Activated CD4-positive, CD25-positive, alpha-beta regulatory T cell (primary cell): ENCODE measurements at places on chromosomes 4 and X.

GRCh38 chrX:15594371-15594770 is 6.4 kb downstream of the ACE2 start:
- no peak for DNase-seq

GRCh38 chrX:9609499-9609898 is 144.6 kb downstream of the TBL1X start:
- DNase-seq: no peak

GRCh38 chrX:121307449-121307848 is 260.0 kb downstream of the GLUD2 start:
- no peak for DNase-seq

DNA sequence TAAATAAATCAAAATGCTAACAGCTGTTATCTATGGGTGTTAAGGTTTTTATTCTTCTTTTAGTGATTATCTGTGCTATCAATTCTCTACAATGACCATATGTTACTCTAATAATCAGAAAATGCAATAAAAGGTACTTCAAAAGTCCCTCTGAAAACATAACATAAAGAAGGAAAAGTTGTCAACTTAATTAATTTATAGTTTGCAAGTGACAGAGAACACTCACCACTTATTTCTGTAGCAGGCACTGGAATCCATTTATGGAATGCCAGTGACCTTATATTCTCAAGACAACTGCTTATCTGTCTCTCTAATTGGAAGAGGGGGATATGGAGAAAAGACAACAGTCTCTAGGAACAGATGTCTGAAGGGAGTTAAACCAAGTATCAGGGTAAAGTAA is 25.6 kb upstream of the PLS3 start:
- no peak for DNase-seq

- no peak for DNase-seq
Observed at GRCh38 chr4:139806929-139807328, 141.3 kb downstream of the MGST2 start.

DNA sequence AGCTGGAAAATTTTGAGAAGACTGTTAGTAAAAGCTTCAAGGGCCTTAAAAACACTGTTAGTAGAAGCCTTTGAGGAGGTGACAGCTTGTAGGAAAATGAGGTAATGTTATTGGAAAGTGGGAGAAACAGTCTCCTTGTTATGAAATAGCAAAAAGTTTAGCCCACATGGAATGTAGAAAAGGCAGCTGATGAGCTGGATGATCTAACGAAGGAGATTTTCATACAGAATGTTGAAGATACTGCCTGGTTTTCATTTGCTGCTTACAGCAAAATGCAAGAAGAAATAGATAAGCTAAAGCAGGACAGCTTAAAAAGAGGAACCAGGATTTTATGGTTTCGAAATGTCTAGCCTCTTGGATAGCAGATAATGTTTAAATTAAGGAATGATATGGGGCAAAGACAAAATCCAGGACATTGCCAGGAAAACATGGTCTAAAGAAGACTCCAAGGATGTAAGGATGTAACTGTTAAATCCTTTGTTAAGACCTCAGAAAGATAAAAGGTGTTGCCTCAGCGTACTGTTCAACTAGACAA is 10.2 kb upstream of the STBD1 start:
- no peak for DNase-seq

DNA sequence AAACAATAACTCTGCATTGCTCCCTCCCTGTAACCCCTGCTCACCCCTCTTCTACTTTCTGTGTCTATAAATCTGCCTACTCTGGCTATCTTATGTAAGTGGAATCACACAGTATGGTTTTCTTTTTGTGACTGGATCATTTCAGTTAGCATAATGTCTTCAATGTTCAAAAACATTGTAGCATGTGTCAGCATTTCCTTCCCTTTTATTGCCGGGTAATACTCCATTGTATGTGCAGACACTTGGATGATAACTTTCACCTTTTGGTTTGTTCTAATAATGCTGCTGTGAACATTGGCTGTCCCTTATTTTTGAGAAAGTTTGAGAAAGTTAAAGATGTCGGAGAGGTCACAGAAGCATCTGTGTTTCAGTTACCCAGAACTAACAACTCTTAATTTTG is 60.6 kb upstream of the TLR2 start:
- no peak for DNase-seq

- DNase-seq: no peak
Observed at GRCh38 chr4:37653601-37654000, 32.6 kb downstream of the RELL1 start.

GRCh38 chrX:110698696-110699095 is 96.9 kb downstream of the CHRDL1 start:
- no peak for DNase-seq

- no peak for DNase-seq
Observed at GRCh38 chr4:26613735-26614134, 29.9 kb downstream of the TBC1D19 start.

DNA sequence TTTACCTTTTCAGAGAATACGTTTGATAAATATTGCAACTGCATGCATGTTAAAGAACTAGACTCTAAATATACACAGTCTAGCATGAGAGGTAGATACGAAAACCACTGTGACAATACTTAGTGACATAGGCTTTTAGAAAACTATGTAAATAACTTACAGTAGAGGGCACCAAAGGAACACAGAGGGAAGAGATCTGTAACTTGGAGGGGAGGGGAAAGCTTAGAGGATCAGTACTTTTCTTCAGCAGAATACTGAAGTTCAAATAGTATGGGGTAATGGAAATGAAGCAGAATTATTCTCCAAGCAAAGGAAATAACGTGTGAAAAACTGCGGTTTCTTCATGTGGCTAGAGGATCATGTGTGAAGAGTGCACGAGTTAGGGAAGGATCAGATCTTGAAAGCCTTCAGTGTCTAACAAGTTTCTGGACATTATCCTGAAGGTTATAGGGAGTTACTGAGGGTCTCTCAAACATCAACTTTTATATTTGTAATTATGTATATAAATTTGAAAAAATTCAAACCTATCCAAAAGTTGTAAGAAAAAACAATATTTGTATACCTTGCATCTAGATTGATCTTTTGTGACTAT is 264.3 kb downstream of the NPFFR2 start:
- DNase-seq: no peak

DNA sequence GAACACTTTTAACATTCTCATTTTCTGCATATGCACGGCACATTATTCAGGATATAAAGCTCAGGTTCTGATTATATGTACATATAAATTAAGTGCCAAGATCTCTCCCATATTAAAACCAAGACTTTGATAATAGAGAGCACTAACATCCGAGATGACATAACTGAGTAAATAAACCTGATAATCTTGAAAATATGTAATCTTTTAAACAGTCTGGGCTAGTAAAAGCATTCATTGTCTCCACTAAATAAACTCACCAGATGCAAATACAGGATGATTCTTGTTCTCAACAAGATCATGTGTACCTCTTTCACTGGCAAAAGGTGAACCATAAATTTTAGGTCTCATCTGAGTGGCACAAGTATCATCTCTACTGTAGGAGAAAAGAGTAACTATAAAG is 942.2 kb downstream of the TRAM1L1 start:
- no peak for DNase-seq

GRCh38 chrX:34654696-34655490 is 2.2 kb downstream of the TMEM47 start:
- no peak for DNase-seq

DNA sequence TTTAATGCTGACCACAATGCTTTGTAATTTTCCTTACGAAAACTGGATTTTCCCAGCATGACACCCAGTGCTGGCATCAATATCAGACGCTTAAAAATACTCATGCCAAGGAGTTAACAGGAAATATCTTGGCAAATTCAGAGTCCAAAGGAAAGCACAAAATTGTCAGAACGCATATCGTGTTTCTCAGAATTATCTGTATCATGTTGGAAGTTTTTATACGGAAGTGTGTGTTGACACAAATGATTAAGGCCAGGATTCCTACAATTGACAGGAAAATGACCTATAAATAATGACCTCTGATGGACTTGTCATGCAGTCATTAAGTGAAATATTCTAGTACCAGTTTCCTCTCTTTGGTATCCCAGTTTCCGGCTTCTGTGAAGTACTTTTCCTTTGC is 132.1 kb upstream of the TLL1 start:
- DNase-seq: no peak

DNA sequence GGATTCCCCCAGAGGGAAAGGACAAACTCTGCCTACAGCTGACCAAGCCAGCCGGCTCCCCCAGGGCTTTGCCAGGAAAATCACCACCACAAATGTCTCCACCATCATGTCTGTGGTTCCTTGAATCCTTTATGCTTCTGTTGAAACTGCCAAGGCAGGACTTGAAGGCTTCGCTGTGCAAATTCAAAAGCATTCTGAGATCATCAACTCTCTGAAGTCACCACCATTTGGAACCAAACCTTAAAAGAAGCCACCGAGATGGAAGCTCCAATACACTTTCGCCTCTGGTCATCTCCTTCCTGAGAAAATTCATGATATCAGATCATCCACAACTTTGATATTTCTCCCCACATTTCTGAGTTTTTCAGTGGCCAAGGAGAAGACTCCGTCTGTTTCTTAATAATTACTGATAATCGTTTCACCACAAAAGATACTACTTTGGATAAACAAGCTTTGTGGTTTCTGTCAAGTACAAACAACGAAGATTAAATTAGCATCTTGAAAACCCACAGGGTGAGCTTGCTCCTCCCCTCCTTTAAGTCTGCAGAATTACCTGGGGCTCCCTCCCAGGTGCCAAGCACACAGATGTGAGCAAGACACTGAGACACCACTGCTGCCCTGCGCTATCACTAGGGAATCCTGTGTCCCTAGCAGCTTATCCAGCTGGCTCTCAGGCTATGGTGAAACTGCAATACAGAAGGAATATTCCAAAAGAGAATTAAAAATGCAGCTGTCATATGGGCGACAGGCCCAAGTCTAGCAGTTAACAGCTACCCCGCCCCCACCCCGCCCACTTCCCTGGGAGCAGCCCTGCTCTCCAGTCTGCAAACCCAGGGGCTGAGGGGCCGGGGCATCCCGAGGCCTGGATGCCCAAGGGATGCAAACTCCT is 125.0 kb upstream of the TBL1X start:
- peak; percentile 3 for DNase-seq

- DNase-seq: no peak
Observed at GRCh38 chr4:79300280-79300679, 25.6 kb downstream of the NAA11 start.

DNA sequence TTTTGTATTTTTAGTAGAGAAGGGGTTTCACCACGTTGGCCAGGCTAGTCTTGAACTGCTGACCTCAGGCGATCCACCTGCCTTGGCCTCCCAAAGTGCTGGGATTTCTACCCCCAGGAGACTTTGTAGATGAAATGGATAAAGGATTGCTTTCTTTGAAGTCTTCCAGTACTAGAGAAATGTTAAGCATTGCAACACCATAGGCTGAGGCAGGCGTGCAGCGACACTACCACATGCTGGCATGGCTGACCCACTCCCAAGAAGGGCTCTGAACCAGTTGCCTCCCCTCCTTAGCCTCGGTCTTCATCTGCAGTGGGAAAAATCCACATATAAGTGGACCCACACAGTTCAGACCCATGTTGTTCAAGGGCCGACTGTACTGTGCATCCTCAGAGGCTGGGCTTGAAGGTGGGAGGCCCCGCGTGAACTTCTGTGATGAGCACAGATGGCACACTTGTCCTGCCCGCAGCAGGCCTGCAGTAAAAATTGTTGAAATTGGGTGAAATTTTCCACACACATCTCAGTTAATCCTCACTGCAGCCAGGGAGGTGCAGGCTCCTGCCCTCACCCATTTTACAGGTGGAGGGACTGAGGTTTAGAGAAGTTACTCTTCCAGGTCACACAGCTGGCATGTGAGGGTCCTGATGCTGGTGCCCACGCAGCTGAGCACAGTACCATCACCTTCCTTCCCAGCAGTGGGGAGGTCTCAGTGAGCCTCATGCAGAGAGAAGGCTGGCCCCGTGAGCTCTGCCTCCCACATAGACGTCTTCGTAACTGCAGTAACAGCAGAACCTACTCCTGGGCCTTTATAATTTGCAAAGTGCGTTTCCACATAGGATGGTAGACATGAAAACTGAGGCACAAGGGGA is 35.5 kb downstream of the HTRA3 start:
- DNase-seq: no peak

DNA sequence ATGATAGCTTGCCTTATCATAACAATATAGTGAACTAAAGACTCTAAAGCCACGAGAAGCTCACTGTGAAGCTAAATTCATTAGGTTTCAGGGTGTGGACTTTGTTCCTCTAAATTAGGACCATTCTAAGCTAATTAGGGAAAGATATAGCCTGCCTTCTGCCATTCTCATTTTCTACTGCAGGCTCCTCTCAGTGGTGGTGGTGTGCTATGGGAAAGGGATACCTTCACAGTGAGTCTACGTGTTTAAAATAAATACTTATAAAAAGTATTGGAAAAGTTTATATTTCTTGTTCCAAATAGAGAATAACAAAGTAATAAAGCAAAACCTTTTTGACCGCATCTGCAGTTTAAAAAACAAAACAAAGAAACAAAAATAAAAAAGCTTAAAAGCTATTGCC is 327.7 kb downstream of the PAPSS1 start:
- no peak for DNase-seq

DNA sequence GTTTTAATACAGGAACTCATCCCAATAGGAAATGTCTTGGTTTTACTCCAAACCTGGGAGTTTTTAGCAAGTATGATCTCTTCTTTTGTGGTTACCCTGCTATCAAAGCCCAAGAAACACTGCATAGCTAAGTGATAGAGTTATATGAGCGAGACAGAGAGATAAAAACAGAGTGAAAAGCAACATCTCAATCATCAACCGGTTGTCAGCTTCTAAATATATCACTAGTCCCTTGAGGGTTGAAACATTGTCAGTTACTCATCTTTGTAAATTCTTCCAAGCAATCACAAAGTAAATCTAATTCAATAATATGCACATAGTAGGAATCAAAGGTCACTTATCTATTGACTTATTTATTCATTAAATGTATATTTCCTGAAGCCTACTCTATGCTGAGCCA is 483.9 kb downstream of the IDS start:
- no peak for DNase-seq

- DNase-seq: no peak
Observed at GRCh38 chrX:110132450-110133114, 129.7 kb downstream of the TMEM164 start.

DNA sequence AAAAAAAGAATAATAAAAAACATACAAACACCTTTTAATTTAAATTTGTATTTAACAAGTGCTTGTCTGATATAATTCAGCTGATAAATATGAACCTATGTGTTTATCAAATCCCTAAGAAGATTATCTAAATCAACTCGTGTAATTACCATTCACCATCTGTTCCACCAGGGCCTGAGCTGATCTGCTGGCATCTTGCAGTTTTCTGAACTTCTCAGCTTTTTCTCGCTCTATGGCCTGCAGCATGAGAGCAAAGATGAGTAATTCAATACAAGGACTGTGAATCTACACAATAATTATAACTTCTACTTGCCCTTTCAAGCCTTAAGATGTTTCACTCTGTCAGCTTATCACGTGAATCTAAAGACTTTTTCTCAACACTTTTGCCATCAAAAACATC is 709.7 kb downstream of the DMD start:
- DNase-seq: no peak

- DNase-seq: no peak
Observed at GRCh38 chr4:134754301-134755019, 552.9 kb upstream of the PABPC4L start.

GRCh38 chrX:130014356-130014755 is 31.9 kb downstream of the BCORL1 start:
- no peak for DNase-seq
